CD4-positive, alpha-beta T cell treated with Interleukin-2 at 100 ng/mL for 4 hours (primary cell): ENCODE measurements at places on chromosomes 16 and 17.

GRCh38 chr17:79942591-79943346, 92.9 kb downstream of the TBC1D16 start:
- DNase-seq, result no peak

GRCh38 chr16:10321407-10322387, 64.2 kb upstream of the ATF7IP2 start:
- DNase-seq, result no peak

- DNase-seq, result no peak
Measured at GRCh38 chr16:73025151-73025855, 22.6 kb downstream of the ZFHX3 start.

DNA sequence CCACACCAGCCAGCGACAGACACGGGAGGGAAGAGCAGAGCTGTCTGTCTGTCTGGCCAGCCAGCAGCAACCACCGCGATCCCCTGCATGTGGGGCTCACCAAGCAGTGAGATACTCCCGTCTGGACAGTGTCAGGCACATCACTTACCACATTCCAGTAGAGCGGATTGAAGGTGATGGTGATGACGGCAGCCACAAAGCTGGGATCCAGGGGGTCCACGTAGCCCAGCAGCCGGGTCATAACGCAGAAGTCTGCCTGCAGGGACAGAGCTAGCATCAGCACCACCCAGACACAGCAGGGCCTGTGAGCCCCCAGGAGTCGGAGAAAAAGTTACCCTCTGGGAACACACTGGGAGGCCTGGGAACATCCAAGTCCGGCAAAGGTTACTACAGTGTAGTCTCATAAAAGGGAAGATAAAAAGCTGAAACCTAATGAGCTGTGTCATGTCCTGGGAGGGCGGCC, 14.7 kb downstream of the PEMT start:
- DNase-seq, result no peak

DNA sequence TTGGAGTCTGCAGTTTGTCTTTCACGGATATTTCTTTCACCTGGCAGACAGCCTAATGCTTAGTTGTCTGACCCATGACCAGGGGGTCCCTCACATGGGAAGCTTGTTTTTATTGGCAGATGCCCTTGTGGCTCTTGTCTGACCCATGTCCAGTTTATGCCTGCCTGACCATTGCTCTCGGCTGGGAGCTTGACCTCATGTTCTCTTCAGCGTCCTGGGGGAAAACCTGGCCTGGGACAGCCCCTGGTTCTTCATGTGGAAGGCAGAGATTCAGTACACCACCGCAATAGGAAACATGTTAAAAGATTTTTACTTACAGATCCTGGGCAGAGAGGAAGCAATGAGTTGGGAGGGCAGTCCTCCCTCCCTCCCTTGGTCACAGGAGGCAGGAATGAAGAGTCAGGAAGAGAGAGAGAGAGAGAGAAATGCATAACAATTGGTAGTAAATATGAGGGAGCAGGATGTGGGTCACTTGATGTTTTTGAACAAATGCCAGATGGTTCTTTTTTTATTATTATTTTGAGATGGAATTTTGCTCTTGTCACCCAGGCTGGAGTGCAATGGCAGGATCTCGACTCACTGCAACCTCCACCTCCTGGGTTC, 302.7 kb upstream of the MYOCD start:
- DNase-seq, result no peak

DNA sequence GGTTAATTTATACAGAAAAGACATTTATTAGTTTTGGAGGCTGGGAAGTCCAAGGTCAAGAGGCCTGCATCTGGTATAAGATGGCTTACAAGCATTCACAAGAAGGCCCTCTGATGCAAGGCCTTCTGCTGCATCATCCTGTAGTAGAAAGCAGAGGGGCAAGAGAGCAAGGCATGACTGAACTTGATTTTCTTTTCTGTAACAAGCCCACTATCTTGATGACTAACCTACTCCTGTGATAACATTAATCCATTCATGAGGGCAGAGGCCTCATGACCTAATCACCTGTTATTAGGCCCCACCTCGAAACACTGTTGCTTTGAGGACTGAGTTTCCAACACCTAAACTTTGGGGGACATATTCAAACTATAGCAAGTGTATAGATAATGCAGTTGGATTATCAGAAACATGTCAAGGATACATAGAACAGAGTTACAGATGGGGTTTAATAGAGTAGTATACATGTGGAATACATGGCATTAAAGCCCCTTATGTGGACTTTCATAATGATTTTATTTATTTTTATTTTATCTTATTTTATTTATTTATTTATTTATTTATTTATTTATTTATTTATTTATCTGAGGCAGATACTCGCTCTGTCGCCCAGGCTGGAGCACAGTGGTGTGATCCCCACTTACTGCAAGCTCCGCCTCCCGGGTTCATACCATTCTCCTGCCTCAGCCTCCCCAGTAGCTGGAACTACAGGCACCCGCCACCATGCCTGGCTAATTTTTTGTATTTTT, 88.2 kb downstream of the CHD9 start:
- no peak for DNase-seq

DNA sequence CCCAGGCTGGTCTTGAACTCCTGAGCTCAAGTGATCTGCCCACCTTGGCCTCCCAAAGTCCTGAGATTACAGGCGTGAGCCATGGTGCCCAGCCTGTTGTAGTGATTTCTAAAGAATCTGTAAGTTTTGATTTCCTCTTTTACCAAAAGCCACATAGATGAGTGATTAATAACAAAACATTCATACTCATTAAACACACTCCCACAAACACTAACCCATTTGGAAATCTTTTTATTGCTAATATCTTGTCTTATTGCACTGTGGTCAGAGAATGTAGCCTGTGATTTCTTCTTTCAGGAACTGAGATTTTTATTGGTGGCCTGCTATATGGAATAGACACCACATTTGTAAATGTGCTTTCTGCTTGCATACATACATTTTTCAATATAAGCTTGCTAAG, 31.6 kb downstream of the MYH10 start:
- DNase-seq, result no peak

DNA sequence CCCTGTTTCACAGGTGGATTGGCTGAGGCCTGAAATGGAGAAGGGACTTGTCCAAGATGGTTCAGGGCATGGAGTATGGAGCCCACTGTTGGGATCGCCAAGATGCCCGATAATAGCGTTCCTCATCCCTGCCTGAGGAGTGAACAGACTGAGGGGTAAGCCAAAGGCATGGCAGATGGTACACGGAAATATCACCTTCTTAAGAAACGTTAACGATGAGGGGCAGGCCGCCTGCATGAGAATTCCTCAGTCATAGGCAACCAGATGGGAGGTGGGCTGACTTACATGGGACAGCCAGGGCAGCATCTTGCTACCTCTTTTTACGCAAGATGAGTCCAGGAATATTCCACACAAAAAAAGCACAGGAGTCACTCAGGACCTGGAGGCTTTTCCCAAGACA, 188.1 kb downstream of the CCDC182 start:
- DNase-seq, result no peak

- DNase-seq, result no peak
Measured at GRCh38 chr17:7854078-7854777, 638 bp upstream of the TMEM88 start.

- peak; percentile 81 for DNase-seq
Measured at GRCh38 chr16:30382111-30382881, at the start of gene SEPTIN1. SEPTIN1 (minus strand) TSS chr16:30382561; CDS start chr16:30382542, 19 bp downstream.

GRCh38 chr17:55175788-55176427, 88.9 kb upstream of the HLF start:
- no peak for DNase-seq

- peak; percentile 53 for DNase-seq
Measured at GRCh38 chr16:89700649-89701424, 668 bp downstream of the SPATA2L start.
